Hematopoietic multipotent progenitor cell treated with erythropoietin and hydrocortisone succinate and interleukin-3 and kit ligand, for 4 days (in vitro differentiated cells): ENCODE measurements at places on chromosomes 13 and 19.

GRCh38 chr19:21612403-21612872, 107.0 kb downstream of the ZNF429 start:
- no peak for DNase-seq

DNA sequence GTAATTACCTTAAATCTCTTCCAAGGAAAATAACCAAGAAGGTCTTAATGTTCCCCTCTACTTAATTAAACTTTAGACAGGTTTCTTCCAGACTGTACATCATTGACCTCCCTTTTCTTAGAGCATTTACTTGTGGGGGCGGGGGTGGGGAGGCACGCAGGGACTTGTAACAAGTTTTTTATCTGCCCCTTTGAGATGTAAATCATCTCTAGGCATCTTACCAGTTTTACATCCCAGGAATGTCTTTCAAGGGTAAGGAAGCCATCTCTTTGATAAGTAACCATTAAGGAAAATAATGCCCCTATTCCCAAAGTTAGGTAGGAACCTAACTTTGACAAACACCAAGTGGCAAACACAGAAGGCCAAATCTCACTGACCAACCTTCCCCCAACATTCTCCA, 528.6 kb downstream of the SUCLA2 start:
- DNase-seq: no peak

DNA sequence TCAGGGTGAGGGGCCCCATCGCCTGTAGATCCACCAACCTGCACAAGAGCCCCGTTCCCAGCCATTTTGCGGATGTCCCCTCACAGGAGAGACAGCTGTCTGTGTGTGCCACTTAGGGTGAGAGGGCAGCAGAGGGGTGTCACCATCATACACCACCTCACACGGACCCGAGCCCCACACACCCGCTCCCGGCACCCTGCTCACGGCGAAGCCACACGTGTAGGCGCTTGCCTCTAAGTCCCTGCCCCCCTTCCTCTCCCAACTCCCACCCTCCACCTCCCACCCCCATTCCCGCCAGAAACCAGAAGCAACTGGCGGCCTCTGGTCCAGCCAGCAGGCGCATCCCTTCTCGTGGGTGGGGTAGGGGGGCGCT, 4.0 kb upstream of the DPF1 start:
- DNase-seq: no peak

- no peak for DNase-seq
These were observed 21.4 kb downstream of the TFDP1 start for GRCh38 chr13:113605866-113606438.

DNA sequence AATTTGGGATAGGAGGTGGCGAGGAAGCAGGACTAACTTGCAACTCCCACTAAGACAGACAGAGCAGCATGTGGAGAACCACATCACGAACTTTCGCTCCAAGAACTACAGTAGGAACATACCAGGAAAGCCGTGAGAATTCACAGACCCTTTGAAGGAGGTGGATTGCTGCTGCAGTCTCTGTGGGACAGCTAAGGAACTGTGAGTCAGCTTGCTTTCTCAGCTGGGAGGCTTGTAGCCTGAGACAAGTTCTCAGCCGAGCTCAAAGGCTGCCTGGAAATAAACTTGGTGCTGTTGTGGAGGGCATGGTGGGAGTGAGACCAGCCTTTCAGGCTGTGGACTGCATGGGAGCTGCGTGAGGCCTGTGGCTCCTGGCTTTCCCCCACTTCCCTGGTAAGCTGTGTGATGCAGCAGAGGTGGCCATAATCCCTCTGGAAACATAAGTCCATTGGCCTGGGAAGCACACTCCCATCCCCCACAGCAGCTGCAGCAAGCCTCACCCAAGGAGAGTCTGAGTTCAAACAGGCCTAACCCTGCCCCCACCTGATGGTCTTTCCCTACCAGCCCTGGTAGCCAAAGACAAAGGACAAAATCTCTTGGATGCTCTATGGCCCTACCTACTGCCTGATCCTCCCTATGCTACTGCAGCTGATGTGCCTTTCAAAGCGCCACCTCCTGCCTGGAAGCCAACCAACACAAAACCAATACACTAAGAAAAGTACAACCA, 441.1 kb upstream of the HTR2A start:
- no peak for DNase-seq

- DNase-seq: no peak
These were observed 48.4 kb downstream of the CYP4F22 start for GRCh38 chr19:15556634-15557181.

- DNase-seq: no peak
These were observed 31.5 kb downstream of the RCBTB1 start for GRCh38 chr13:49553888-49554287.

DNA sequence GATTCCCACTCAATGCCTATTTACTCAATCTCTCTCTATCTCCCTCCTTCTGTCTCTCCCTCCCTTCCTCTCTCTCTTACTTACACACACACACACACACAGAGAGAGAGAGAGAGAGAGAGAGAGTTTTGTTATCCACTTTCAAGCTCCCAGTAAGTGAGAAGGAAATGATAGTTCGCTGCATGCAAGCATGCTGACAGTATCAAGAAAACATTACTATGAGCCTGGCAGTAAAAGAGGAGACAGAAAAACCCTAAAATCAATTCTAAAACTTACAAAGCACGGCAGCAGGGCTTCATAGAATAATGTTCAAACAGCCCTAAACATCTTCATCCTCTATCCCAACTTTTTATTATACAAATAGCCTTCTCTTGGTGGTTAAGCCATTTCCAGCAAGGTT, 171.9 kb downstream of the FOXO1 start:
- peak; percentile 33 for DNase-seq

DNA sequence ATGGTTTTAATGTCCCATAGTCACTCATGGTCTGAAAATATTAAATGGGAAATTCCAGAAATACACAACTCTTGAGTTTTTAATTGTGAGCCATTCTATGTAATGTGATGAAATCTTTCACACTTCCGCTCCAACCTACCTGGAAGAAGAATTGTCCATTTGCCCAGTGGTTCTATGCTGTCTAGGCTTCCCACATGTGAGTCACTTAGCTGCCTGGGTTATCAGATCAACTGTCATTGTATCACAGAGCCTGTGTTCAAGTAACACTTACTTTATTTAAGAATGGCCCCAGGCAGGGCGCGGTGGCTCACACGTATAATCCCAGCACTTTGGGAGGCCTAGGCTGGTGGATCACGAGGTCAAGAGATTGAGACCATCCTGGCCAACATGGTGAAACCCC, 1450.5 kb downstream of the EFNB2 start:
- DNase-seq: no peak

DNA sequence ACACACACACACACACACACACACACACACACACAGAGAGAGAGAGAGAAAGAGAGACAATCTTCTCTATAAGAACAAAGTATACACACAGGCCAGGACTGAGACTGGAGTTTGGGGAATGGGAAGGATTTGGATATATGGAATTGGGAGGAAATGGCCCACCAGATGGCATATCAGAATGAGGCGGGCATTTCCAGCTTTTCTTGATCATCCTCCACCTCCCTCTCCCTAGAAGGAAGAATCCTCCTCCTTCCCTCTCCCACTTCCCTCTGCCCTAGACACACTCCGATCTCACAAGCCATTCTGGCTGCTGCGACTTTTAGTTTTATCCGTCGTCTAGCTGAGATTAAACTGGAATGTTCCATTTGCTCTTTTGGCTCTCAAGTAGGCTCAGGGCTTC, 10.0 kb upstream of the CEBPG start:
- DNase-seq: no peak

DNA sequence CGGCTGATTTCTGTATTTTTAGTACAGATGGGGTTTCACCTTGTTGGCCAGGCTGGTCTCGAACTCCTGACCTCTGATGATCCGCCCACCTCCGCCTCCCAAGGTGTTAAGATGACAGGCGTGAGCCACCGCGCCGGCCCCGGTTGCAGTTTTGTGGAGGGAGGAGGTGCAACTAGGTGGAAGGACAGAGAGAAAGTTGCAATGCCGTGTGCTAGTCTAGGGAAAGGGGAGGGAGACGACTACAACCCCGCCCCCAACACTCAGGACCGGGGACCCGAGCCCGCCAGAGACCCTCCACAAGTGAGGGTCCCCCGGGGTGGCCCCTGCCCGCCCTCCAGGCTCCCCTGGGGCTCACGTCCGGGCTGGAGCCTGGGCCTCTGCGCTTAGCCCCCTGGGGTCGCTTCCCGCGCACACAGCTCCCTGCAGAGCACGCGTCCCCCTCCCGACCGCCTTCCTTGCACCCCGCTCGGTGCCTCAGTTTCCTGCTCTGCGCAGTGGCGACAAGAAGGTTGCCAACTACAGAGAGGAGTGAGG, 1.2 kb upstream of the ARID3A start:
- peak; percentile 46 for DNase-seq

DNA sequence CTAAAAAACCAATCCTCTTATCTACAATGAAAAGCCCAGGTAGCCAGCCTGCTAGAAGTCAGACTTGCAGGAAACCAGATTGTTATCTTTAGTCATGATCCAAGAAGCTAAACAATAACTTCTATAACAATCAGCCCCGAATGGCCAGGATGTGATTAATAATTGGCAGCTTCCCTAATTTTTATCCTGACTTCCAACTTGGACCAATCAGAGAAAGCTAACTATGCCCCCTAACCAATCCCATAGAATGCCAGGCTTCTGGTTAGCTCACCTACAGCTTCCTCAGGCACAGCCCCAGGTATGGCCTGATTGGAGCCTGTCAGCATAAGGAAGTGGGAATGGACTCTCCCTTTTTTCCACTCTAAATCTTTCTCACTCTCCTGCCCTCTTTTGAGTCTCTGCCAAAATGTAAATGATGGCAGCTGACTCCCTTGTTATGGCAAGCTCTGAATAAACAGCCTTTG, 394.9 kb downstream of the DLEU7 start:
- DNase-seq: no peak

- no peak for DNase-seq
These were observed 56.2 kb upstream of the ARHGEF7 start for GRCh38 chr13:111058796-111059506.

- peak; percentile 41 for DNase-seq
These were observed 7.1 kb upstream of the PNMA8A start for GRCh38 chr19:46478356-46478986.

GRCh38 chr13:101835920-101836319, 383.4 kb downstream of the ITGBL1 start:
- DNase-seq: no peak

GRCh38 chr13:75978818-75979217, 342.7 kb downstream of the LMO7 start:
- no peak for DNase-seq

DNA sequence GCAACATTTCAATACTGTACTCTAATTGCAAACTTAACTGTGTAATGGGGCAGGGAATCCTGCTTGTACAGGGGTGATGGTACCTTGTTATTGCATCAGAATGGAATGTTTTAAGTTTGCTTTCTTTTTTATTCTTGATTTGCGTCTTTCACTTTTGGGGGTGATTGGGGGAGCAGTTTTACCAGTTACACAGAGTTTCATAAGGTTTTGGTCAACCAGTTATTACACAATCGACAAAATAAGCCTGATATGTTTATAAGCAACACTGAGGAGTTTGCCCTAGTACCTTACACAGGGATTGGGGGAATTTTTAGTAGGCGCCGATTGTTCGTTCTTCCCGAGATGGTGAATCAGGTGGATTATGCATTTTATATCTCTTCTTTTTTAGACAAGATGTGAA, 2.7 kb downstream of the KLF5 start:
- DNase-seq: peak; percentile 34

DNA sequence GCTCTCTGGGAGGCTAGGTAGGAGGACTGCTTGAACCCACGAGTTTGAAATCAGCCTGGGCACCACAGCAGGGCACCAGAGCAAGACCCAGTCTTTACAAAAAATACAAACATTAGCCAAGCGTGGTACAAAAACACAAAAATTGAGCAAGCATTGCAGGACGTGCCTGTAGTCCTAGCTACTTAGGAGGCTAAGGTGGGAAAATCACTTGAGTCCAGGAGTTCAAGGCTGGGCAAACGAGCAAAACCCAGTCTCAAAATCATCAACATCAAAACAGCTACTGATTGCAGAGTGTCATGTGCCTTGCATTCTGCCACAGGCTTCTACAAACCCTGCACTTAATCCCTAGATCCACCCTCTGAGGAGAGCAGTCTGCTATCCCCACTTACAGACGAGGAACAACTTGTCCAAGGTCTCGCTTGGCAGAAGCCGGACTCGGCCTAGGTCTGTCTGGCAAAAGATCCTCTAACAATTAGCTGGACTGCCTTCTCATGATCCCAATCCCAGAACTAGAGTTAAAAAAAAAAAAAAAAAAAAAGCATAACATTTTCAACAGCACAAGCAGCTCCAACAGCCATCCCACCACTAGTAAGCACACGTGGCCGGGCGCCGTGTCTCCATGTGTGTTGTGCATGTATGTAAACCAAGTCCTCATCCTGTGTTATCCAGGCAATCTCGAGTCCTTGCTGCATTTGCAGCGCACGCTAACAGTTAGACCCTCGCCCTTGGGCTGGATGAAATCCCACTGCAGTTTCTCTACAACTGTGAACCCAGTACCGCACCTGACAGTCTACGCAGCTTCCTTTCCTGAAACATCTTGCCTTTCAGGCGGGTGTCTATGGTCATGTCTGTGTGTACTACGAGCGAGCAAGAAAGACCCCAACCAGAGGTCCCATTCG, 2.0 kb downstream of the PPP6R1 start:
- DNase-seq: peak; percentile 54

- DNase-seq: peak; percentile 79
These were observed 5.0 kb downstream of the APC2 start for GRCh38 chr19:1455002-1455335.

GRCh38 chr13:47112205-47112902, 215.5 kb upstream of the HTR2A start:
- no peak for DNase-seq

DNA sequence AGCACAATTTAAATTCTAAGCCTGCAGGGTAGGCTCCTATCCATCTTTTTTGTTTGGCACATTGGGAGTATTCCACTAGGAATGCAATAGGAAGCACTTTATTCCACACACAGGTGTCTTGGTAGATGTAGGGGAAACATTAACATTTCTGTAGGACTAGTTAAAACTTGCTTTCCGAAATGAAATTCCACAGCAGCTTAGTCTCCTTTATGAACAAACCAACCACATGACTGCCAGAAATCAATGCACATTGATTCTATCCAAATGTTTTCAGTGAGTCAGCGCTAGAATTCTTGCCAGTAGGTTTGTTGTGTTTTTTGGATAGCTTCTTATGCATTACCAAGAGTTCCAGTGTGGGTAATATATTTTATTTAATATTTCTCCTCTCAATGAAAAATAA, 207.9 kb upstream of the CSNK1A1L start:
- DNase-seq: no peak

GRCh38 chr19:41863209-41863931, 3.3 kb downstream of the RPS19 start:
- peak; percentile 78 for DNase-seq

GRCh38 chr13:104105418-104106355, 1039.5 kb upstream of the SLC10A2 start:
- DNase-seq: no peak

GRCh38 chr19:5914358-5914774, 312 bp downstream of the CAPS start:
- no peak for DNase-seq
